Activated CD4-positive, alpha-beta T cell treated with anti-CD3 and anti-CD28 coated beads for 4 hours (primary cell): ENCODE measurements at places on chromosomes 3 and 15.

DNA sequence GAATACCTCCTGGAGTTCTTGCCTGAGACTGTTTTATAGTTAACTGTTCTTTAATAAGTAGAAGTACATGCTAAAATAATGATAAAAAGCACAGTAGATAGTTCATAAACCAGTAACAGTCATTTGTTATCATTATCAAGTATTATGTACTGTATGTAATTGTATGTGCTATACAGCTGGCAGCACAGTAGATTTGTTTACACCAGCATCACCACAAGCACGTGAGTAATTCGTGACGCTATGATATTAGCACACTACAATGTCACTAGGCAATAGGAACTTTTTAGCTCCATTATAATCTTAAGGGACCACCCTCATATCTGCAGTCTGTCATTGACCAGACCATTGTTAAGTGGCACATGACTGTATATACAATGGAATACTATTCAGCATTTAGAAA lies 534.7 kb downstream of the FHIT start:
- no peak for DNase-seq

- DNase-seq, result no peak
Observed at GRCh38 chr15:63835211-63835568, 1.4 kb upstream of the HERC1 start.

DNA sequence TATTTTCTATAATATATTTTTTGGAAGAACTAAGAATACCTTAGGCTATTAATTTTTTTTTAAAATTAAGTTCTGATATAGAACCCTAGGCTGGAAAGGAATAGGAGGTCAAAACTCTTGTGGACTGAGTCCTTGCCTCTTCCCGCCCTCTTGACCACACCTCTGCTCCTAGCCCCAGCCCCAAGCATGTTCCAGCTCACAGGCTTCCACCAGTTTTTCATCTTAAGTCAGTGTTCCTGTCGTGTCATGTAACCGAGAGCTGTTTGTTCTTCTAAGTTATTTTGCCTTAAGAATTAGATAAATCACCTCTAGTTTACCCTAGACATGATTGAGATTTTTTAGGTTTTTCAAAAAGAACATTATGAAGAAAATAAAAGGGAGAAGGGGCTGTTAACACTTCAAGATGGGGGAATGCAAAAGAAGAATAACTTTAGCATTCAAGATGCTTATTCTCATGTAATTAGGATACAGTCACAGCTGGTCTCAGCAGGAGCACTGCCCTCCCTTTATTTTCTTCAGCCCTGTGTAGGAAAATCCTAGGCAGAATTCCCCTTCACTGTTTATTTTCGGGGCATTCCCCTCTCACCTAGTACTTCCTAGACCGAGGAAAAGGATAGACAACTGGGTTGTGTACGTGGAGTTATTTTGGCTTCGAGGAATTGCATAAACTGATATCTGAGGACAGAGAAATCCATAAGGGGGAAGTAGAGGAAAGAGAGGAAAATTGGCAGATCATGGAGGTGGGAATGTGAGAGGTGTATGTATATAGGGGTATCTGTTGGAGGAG lies 110.2 kb downstream of the CMSS1 start:
- DNase-seq, result no peak

DNA sequence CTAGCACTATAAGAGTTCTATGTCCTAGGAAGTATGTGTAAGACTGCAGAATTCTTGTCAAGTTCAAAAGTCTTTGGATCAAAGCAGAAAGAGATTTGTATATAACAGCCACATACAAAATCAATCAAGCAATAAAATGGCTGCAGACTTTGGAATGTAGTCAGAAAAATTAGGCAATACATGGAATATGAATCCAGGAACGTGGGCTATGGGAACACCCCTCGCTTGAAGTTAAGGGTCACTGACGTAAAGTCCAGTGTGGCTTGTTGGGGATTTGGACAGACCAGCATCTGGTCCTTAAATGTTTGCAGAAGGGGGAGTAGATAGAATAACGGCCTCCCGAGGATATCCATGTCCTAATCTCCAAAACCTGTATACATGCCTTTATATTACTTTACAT lies 178.6 kb downstream of the ADAMTS9 start:
- DNase-seq, result no peak

- no peak for DNase-seq
Observed at GRCh38 chr3:123664753-123665152, 79.9 kb upstream of the HACD2 start.

DNA sequence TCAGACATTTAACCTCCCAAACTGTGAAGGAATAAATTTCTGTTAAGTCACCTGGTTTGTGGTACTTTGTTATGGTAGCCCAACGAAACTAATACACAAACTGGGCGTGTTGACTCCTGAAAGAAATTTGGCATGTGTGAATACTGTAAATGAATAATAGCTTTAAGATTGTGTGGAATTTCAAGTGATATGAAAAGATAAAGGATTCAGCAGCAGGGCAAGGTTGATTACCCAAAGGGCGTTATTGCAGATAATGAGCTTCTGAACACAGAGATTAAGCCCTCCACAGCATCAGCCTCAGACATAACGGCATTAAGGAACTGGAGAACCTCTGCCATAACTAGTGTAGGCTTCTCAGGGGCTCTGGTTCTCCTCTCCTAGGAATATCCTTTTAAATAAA lies 451.5 kb upstream of the NECTIN3 start:
- no peak for DNase-seq

GRCh38 chr3:35946121-35946853 lies 307.0 kb downstream of the ARPP21 start:
- no peak for DNase-seq

GRCh38 chr15:47213883-47214282 lies 503.4 kb upstream of the SEMA6D start:
- no peak for DNase-seq

DNA sequence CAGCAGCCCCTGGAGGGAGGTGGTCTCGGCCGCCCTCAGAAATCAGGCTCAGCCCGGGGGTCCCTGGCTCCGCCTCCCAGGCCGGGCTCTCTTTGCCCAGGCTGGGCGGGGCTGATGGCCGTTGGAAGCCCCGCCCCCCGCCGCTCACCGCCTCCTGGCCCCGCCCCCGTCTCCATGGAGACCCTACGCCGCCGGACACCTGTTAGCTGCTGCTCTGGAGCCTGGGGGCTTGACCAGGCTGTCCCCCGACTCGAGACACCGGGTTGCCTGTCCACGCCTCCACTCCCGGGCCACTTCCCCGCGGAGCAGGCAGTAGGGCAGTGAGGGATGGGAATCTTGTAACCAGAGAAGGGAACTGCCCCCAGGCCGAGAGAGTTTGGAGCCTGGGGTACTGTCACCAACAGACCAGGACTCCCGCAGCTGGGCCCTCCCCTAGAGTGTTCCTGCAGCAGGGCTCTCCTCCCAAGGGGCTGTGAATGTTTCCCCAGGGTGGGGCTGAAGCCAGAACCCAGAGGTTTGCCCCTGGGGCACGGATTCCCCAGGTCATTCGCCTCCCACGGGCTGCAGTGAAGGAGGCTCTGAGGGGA lies 27.8 kb upstream of the RPL32 start:
- peak; percentile 16 for DNase-seq

GRCh38 chr15:31375772-31376171 lies 49.1 kb downstream of the KLF13 start:
- no peak for DNase-seq
